ENCODE measurements at places on chromosomes 5 and 9.

DNA sequence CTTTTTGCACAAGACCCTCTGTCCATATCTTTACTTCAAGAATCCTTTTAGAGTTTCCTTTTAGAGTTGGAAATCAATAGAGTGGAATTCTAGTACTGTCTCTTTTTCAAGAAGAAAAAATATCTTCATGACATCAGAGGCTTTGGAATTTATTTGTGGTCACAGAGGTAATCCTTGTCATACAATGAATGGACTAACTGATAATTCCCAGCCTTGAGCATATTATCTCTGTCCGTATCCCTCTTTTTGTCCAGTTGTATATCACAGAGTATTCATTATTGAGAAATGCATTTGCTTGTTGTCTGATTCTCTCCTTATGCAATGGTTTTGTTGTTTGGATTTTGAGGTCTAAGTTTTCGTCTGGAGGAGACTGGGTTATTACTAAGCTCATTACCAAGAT lies 82.0 kb upstream of the HAPLN1 start:
- DNase-seq: no peak

DNA sequence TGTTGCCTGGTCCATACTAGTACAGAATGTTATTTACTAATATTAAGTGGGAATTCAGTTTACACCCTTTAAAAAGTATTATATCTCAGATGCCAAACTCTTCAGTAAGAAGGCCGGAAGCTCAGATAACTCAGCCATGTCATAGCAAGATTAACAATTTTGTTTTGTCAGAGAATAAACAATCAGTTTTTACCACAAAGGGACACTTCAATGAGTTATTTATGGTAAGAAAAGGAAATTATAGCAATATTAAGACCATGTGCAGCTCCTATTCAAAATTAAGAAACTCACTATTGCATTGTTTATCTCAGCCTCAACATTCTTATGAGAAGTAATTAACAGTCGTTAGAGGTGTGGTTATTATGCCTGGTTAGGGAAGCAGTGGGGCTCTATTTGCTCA lies 13.1 kb upstream of the ARL15 start:
- DNase-seq: no peak

GRCh38 chr9:84756171-84756570 lies 86.6 kb downstream of the NTRK2 start:
- DNase-seq: no peak

DNA sequence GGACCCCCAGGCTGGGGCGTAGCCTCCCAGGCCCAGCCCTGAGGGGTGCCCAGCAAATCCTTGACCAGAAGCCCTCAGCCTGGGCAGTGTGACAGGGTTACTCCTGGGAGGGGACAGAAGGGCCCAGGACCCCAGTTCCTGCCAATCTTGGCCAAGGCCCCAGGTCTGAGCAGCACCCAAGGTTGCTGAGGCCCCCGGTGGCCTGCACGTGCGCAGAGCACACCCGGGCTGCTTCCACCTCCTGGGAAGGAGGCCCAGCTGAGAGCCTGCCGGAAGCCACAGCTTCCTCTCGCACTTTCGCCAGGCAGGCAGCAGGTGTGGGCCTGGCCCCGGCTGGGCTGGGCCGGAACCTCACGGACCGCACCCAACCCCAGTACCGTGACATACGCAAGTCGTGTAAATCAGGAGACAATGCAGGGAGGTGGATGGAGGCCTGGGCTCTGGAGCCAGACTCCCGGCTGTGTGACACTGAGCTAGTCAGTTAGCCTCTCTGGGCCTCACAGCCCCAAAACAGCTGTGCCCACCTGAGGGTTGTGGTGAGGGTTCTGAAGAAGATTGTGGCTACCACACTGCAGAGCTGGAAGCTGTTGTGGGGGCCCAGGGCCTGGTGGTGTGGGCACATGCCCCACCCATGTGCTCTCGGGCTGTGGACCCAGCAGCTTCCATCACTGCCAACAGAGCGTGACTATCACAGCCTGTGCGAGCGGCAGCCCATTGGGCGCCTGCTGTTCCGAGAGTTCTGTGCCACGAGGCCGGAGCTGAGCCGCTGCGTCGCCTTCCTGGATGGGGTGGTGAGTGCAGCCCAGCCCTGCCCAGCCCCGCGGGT lies 5.1 kb downstream of the GRK6 start:
- DNase-seq: no peak

DNA sequence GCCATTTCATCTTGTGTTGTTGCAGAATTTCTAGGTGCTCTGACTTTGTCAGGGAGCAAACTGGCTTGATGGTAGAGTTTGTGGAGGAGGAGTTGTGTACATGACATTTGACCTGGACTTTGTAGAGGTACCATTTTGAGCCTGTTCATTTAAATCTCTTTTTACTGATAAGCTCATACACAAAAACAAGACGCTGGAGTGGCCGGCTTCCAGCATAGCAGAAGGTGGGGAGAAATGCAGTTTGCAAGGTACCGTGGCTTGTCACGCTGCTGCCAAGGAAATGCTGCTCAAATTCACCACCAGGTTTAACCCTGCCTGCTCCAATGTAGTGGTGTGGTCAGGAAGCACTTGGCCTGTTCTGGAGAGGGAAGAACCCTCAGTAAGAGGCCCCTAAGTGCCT lies 18.9 kb upstream of the IQGAP2 start:
- no peak for DNase-seq

DNA sequence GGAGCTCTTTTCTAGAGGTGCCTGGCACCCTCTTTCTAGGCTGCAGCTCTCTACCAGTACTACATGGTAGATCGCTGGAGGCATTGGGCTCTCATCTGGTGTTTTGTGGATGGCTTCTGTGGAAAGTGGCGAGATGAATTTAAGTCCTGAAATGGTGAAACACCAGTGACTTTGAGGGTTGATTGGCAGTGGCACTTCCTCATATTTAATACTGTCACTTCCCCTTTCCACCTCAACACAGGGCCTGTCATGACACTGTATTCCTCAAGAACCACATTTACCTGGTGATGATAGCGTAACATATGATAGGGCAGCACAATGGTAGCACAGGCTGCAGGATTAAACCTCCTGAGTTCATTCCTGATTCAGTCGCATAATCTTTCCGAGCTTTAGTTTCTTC lies 132.1 kb downstream of the KDM4C start:
- no peak for DNase-seq

All from posterior cingulate gyrus (tissue), 11 donors.